ENCODE measurements at places on chromosomes 16 and 17.

DNA sequence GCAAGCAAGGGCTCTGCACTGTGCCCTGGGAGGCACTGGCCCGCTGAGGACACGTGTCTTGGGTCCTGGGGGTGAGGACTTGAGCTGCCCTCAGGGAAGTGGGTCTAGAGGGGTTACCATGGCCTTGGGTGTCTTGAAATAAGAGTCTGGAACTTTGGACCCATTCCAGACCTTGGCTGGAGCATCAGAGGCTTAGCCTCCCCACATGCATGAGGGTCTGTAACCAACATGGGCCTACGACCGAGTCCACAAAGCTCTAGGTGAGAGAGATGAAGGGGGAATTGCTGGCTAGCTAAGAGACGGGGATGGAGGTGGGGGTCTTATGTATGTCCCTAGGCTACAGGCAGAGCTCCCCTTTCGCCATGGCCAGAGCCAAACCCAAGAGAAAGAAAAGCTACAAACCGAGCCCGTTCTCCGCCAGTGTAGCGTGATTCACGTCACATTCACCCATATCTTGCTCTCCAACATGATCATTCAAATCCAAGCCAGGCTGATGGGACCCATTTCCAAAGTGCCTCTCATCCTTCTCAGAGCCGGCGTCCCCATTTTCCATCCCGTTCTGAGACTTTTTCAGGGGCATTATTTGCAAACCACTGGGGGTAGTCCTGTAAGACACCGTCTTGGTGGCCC, 120.1 kb downstream of the CDYL2 start:
- DNase-seq, result no peak

DNA sequence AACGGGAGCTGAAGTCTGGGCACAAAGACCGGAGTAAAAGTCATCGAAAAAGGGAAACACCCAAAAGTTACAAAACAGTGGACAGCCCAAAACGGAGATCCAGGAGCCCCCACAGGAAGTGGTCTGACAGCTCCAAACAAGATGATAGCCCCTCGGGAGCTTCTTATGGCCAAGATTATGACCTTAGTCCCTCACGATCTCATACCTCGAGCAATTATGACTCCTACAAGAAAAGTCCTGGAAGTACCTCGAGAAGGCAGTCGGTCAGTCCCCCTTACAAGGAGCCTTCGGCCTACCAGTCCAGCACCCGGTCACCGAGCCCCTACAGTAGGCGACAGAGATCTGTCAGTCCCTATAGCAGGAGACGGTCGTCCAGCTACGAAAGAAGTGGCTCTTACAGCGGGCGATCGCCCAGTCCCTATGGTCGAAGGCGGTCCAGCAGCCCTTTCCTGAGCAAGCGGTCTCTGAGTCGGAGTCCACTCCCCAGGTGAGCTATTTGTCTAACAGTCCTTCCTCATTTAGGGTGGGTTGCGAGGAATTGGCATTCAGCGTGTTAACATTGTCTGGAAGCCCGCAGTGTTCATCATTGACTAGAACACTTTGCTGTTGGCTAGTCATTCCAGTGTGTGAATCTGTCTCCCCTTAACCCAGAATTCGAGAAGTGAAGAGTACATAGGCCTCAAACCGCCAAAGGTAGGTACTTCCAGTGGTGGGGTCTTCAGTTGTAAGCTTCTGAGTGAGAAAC, 1.5 kb downstream of the CDK12 start:
- DNase-seq, result no peak

GRCh38 chr17:6551356-6551755, 5.0 kb downstream of the PITPNM3 start:
- no peak for DNase-seq

DNA sequence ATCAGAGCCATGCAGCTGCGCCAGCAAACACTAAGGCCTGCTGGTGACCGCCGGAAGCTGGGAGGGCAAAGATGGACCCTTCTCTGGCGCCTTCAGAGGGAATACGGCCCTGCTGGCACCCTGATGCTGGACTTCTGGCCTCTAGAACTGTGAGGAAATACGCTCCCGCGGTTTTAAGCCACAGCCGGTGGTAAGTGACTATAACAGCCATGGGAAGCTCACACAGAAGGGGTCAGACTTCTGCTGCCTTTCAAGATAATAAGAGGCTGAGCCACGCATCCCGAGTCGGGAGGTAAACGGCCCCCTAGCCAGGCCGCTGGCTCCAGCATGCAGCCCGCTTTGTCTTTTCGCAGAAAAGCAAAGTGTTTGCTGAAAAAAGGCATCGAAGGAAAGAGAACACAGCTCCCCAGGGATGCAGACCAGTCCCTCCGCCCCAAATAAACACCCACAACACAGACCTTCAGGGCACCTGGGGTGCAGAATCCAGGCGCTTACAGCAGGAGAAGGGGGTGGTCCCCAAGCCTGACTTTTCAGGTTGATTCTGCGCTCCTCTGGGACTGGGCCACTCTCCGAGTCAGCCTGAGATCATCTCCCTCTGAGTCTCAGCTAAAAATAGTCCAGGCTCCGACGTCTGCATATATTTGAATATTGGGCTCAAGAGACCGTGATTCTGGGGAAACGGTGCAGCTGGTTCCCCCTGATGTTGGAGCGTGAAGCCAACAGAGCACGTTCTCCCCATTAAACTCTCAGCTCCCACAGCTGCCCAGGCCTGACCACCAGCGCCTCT, 89.7 kb downstream of the MGAT5B start:
- no peak for DNase-seq

GRCh38 chr17:68851890-68852289, 103.3 kb downstream of the ABCA8 start:
- DNase-seq, result no peak

DNA sequence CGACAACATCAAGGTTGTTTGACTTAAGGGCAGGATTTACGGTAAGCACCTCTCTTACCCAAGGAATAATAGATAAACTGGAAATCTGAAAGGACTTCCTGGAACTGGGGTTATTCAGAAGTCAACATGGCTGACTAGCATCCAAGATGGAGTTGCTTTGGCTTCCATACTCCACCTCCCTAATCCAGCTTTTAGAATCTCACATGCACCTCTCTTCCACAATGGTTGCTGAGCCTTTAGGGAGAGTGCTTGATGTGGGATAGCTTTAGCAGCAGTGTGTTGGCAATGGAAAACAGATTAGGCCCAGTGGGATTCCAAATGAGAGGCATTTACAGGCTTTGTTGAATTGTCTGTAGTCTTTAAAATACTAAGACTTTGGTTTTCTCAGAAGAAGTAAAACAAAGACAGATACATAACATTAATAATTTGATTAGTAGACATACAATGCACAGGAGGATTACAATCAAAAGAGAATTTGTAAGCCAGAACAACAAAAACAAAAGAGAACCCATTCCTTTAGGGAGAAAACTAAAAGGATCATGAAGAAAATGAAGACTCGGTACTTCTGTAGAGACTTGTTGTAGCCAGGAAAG, 222.0 kb downstream of the HS3ST3B1 start:
- no peak for DNase-seq

All from NCI-H1105 treated with DMSO at 0.1 percent for 48 hours (cell line).